ENCODE measurements at places on chromosomes 7 and 10.

GRCh38 chr10:30176182-30176581 is 116.8 kb upstream of the JCAD start:
- DNase-seq = no peak

DNA sequence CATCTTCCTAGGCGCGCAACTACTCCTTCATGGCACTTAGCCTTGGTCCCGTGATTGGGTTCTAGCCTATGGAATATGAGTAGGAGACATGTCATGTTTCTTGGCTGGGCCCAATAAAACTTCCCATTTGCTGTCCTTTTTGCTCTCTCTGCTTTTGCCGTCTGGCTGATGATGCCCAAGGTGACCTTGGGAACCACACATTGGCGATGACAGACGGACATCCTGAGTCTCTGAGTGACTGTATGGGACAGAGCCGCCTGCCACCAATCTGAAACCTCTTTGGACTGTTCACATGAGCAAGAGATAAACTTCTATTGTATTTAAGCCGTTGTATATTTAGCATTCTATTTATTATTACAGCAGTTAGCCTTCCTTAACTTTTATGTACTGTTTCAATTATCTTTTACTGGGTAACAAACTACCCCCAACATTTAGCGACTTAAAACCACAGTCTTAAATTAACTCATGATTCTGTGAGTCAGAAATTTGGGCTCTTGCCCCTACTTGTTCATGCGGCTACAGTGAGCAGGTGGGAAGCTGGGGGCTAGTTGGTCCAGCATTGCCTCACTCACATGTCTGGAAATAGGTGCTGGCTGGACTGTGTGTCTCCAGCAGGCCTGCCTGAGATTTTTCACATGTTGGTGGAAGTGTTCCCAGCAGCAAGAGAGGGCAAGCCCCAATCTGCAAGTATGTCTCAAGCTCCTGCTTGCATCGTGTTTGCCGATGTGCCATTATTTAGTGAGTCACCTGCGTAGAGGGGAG is 71.7 kb downstream of the NOD1 start:
- no peak for DNase-seq

DNA sequence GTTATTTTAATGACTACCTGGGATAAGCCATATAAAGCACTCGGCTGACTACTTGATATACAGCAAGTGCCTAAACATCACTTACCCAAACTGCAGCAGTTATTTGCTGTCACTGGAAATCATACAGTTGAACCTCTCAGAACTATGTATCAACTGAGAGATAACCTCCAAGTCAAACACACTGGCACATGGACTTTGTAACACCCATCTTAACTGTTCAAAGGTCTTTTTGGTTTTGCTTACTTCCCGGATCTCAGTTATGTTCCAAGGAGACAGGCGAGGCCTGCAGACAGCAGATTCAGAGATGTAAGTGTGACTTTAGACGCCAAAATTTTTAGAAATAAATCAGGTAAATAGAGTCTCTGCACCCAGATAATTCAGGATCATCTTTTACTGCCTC is 34.6 kb upstream of the DAGLB start:
- no peak for DNase-seq

DNA sequence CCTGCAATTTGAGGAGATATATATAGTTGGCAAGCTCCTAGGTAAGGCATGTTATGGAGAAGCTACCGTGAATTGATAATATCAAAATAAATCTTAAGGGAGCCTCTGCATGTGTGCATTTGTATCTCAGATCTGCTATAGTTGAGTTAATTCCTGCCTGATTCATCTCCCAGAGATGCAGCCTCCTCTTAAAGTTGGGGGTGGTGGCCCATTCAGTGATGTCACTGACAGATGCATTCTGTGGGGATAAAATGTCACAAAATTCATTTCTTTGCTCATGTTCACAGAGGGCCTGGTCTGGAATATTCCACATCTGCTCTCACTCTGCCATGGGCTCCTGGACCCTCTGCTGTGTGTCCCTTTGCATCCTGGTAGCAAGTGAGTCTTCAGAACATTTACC is 185.8 kb upstream of the PRSS1 start:
- DNase-seq = no peak

- no peak for DNase-seq
Observed at GRCh38 chr7:103149808-103150180, 895 bp upstream of the NAPEPLD start.

DNA sequence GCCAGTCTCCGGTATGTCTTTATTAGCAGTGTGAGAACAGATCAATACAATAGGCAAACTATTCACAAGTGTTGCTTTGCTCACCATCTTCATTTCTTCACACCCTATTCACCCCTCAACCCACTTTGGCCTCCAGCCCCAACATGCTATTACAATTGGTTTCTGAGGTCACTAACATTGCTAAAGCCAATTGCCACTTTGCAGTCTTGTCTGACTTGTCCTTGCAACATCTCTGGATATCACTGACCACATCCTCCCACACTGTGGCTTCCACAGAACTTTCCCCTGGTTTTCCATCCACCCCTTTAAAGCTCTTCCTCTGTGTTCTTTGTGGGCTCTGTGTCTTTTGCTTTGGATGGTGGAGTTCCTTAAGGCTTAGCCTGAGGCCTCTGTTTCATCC is 5.2 kb upstream of the APBB1IP start:
- DNase-seq = no peak

GRCh38 chr10:86305521-86305920 is 61.1 kb downstream of the GRID1 start:
- no peak for DNase-seq

- DNase-seq = no peak
Observed at GRCh38 chr10:124428207-124428777, 9.6 kb upstream of the OAT start.

DNA sequence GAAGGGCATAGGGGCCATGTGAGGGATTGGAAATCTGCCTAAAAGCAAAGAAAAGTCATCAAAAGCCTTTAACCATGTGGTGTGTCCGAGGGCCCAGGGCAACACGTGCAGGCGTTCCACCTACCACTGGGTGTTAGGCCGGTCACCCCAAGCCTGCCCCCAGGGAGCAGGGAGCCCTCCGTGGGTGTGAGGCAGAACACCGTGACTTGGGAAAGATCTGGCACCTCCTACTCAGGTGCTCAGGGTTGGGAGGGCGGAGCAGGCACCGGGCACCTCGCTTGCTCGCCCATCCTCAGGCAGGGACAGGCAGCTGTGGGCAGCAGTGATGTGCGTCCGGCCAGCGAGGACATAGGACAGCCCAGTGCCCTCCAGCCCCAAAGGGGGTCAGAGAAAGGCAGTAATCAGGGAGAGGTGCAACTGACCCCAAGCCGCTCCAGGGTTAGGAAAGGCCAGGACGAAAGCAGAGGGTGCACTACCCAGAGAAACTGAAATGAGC is 80.7 kb upstream of the CHST15 start:
- DNase-seq = no peak

GRCh38 chr10:3782146-3782450 is 2.9 kb downstream of the KLF6 start:
- no peak for DNase-seq

- no peak for DNase-seq
Observed at GRCh38 chr10:87675396-87676376, 16.0 kb downstream of the PAPSS2 start.

- no peak for DNase-seq
Observed at GRCh38 chr7:118372530-118372929, 148.0 kb downstream of the ANKRD7 start.

GRCh38 chr7:4725014-4725849 is 43.1 kb downstream of the FOXK1 start:
- no peak for DNase-seq

DNA sequence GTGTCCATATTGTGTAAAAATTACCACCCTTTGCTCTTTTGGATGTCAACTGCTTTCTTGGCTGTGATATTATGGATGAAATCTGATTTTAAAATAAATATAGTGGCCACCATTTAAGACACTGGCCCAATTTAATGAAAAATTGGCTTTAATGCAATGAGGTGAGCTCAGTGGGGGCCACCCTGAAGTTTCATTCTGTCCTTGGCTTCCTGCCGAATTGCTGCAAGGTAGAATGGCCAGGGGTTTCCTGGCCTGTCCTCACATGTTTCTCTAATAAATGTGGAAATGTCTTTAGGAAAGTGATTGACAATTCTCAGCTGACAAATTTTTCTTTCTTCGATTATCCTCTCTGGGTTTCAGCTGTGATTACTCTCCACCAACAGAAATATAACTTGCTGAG is 36.0 kb downstream of the DYNC1I1 start:
- no peak for DNase-seq

- DNase-seq = peak; percentile 55
Observed at GRCh38 chr7:150988230-150989226, 2.3 kb upstream of the NOS3 start.

GRCh38 chr7:7395785-7396184 is 139.9 kb downstream of the COL28A1 start:
- DNase-seq = no peak

DNA sequence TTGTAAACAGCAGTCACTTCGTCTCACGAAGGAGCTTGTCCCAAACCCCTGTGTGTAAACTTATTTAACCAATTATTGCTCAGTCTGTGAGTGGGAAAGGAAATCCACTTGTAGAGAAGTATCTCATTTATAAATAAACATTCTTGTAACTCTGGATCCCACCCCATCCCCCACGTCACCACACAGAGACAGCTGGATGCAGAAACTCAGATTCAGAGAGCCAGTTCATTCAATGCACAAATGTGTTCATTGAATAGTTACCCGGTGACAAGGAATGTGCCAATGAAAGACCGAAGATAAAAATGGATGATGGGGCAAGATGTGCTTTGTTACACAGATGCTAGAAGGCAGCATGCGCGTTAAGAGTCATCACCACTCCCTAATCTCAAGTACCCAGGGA is 8.3 kb upstream of the OCM start:
- no peak for DNase-seq
